Epithelial cell of prostate (primary cell): ENCODE measurements at places on chromosomes 4 and X.

GRCh38 chrX:133151336-133151735 is 54.4 kb upstream of the USP26 start:
- DNase-seq = peak; percentile 6

GRCh38 chr4:16862697-16863096 is 35.7 kb downstream of the LDB2 start:
- DNase-seq = no peak

DNA sequence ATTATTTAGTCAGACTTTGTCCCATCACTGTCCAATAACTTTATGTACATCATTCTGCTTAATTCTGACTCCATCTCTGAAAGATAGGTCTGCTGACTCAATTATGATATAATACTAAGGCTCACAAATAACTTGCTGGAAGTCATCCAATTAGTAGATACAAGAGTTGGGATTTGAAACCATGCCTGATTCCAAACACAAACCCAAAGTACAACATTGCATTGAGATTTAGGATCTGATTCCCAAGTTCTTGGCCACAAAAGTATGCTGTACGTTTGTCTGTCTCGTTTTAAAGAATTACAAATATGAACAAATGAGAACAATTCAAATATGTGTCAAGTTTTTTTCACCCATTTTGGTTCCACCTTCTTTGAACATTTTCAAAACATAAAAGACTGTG is 108.8 kb downstream of the AMELX start:
- no peak for DNase-seq

DNA sequence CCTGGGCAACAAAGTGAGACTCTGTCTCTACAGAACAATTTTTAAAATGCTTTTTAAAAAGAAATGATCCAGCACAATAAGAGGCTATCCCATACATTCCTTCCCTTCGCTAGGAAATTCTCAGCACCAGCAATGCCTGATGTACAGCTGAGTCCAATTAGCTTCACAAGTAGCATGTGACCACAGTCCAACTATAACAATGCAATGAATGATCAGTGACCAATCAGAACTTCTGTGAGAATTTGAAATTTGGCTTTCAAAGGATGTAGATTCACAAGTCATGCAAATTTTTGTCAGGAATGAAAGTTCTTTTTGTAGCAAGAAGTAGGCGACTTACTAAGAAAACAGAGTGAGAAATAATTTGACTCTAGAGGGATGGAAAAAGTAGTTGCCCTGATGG is 278.5 kb upstream of the UGT8 start:
- no peak for DNase-seq

DNA sequence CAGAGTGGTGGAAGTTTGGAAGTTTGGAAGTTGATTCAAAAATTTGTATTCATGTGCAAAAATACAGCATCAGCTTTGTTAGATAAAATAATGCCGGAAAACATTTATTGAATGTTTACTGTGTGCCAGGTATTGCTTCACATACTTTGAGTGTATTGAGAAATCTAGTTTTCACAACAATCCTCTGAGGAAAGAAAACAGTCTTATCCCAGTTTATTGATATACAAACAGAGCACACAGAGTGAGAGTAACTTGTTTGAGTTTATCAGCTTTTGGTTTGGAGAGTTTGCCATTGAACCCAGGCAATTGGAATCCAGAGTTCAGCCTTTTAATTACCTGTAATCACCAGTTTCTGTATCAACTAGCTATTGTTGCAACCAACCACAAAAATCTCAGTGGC is 127.2 kb upstream of the RPS6KA3 start:
- no peak for DNase-seq

GRCh38 chr4:1084796-1085403 is 28.5 kb downstream of the RNF212 start:
- DNase-seq = no peak

GRCh38 chrX:16930392-16930791 is 16.1 kb upstream of the REPS2 start:
- DNase-seq = no peak

DNA sequence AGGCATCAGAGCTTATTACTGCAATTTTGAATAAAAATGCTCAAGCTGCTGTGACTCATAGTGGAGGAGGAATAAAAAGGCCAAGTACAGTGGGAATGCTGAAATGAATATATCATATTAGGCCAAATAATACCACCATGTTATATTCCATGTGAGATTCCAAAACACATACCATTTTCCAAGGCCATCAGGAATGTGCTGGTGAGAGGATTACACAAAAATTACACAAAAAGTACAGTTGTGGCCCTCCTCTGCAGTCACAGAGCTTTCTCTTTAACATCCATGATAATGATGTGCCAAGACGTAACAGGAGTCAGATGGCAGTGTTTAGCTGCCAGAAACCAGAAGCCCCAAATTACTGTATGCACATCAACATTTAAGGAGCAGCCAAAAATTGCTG is 153.5 kb downstream of the PCDH18 start:
- DNase-seq = no peak

GRCh38 chr4:47050761-47051725 is 19.7 kb downstream of the GABRB1 start:
- no peak for DNase-seq

DNA sequence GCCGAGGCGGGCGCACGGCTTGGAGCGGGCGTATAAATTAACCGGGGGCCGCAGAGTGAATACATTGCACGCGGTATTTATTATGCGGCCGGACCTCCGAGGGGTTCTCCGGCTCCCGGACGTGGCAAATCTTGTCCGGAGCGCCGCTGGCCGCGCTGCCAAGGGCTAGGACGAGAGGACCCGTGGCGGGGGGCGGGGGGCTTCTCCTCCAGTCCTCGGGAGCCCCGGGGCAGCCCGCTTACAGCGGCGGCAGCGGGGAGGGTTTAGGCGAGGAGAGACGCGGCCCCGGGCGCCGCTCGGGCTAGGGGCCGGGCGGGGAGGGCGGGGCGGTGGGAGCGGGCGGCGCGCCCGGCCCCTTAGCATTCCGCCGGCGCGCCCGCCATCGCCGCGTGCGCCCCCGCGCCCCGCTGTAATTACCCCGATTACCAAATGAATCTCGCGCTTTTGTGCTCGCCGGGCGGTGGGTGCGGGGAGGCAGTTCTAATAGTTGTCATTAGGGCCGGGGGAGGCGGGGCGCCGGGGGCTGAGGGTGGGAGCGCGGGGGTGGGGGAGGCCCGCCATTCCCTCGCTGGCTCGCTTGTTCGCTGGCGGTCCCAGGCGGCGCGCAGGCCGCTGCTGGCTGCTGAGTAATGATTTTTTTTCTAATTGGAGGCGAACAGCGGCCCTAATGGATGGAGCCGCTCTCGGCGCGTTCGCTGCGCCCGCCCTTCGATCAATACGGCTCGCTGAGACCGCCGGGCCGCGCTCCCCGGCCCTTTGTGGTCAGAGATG is 276.6 kb downstream of the BCOR start:
- DNase-seq = no peak

DNA sequence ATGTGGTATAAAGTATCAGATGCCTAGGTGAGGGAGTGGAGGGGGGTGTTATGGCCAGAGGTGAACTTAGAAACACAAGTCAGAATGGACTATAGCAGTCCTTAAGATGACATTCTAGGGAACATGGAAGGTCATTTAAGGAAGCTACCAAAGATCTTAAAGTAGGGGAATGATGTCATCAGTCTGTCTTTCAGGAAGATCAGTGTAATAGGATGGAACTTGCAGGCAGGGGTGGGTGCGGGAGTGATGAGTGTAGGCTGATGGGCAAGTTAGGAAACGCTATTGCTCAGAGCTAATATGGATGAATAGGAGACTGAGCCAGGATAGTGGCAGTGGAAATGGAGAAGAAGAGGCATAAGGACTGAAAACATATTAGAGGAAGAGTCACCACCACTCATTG is 27.5 kb upstream of the CWH43 start:
- DNase-seq = no peak

DNA sequence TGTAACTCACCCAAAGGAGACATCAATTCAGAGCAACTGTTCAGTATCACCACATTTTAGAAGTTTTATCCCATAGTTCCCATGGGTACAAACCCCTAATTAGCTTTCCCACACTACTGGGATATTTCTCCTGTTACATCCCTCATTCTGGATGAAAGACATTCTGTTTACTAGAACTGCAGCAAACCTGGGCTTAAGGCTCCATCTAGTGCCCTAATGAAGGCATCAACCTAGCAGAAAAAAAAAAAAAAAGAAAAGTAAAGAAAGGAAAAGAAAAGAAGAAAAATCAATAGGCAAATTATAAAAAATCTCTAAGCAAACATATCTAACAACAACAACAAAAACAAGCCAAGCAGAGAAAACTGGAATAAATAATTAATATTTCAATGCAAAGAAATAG is 133.7 kb upstream of the CPXCR1 start:
- no peak for DNase-seq

- no peak for DNase-seq
These were observed 10.0 kb downstream of the ART3 start for GRCh38 chr4:76084542-76084941.

GRCh38 chr4:20617678-20618396 is 82.4 kb upstream of the PACRGL start:
- DNase-seq = no peak

GRCh38 chr4:122152711-122153226 is 638 bp downstream of the BLTP1 start:
- DNase-seq = no peak
